ENCODE measurements at places on chromosomes 4 and X. TPM values are rescaled to one million over a fixed set of nuclear protein-coding genes. Genes with fewer than 3 reads are reported as not detected.

DNA sequence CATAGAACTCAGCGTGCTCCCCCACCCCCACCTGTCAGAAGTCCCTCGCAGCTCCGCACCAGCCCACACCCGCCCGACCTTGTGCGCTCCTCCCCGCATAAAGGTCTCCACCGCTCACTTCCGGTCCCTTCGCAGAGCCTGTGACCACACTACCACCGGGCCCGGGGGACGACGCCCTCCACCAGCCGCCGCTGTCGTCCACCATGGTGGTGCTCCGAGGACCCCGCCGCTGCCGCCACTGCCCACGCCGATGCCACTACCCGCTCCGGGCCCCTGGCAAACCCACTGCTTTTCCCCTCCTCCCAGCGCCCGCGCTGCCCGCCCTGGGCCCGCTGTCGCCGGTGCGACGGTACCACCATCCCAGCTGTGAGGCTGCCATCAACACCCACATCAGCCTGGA is 79.8 kb upstream of the LANCL3 start:
- no peak for DNase-seq

DNA sequence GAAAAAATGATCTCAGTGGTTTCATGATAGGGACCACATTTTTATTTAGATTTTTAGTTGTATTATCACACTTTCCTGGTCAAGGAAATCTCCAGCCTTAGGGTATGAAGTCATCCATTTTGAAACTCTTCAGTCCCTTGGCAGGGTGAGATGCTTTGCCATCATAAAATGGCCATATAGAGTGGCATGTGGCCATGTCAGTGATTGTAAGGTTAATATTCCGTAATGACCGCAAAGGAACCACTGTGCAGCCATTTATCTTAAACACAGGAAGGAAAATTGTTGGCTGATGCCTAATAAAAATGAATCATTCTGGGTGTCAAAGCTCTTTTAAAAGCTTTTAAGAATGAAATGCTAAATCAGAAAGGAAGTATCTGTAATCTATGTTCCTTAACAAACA is 35.6 kb downstream of the COMMD8 start:
- DNase-seq = no peak

The PAGE2B gene
- not detected for total RNA-seq

- no peak for DNase-seq
These were observed 96.0 kb upstream of the RAB40AL start for GRCh38 chrX:102840871-102841705.

The SYTL4 gene
- 7.7 TPM for total RNA-seq

DNA sequence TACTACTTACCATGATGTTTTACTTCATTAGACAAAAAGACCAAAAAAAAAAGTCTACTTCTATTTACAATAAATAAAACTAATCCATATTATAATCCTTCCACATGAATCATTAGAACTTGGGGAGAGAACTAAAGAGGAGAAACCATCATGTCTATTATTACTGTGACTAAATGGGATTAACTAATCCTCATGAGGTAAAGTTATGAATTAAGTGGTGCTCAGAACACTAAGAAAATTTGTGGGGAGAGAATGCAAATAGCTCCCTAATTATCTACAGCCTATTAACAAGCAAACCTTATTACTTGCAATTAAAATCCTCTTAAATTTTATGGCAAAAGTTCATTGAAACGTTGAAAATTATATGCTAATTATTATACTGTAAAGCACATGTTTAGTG is 68.8 kb downstream of the MAB21L2 start:
- no peak for DNase-seq

- DNase-seq = no peak
These were observed 56.9 kb upstream of the INTU start for GRCh38 chr4:127575888-127576287.

DNA sequence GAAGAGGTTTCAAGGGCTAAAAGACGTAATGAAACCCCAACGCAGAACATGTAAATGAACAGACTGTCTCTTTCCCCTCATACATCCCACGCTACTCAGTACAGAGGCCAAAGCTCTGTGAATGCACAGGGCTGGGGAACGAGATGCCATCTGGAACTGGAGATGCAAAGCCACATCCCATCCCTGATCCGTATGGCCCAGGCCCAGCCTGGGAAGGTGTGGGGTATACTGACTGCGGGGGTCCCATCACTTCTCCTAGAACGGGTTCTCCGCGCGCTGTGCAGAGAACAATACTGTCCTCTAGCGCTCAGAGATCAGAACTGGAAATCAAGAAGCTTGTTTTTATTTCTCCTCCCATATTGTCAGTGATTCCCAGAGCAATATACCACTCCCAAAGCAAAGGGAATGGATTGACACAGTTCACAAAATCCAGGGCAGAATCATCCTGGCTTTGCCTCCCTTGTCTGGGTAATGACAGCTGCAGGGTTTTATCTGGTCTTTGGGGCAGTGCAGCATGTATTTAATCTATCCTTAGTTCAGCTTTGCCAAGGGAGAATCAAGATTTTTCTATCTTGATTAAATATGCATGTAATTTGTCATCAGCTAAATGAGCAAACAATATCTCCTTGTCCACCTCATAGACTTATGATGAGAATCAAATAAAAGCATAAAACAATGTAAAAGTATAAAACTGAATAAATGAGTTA is 47.3 kb upstream of the TLR3 start:
- peak; percentile 78 for DNase-seq

The ARSD gene
- total RNA-seq = 13.5 TPM

- DNase-seq = no peak
These were observed 57.2 kb downstream of the DIPK2B start for GRCh38 chrX:45143455-45143854.

The SUPT20HL2 gene
- not detected for total RNA-seq

The KIAA1210 gene
- 0.10 TPM for total RNA-seq

The ADH1C gene
- 9.0 TPM for total RNA-seq

DNA sequence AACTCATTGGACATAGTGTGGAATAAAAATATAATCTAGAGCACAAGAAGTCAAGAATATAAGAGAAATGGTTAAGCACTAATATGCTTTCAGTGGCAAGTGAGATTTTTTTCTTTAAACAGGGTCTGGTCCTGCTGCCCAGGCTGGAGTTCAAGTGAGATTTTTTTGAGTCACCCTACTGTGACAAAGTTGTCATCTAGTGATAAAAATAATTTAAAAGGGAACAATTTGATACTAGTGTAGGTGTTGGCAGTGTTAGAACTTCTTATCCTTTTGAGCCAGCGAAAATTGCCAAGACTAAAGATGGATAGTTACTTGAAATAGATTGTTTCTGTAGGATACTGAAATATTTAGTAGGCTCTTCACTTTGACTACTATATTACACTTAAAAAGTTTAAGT is 67.9 kb upstream of the TECRL start:
- DNase-seq = no peak

- DNase-seq = no peak
These were observed 472.8 kb downstream of the TMA16 start for GRCh38 chr4:163967263-163967662.

DNA sequence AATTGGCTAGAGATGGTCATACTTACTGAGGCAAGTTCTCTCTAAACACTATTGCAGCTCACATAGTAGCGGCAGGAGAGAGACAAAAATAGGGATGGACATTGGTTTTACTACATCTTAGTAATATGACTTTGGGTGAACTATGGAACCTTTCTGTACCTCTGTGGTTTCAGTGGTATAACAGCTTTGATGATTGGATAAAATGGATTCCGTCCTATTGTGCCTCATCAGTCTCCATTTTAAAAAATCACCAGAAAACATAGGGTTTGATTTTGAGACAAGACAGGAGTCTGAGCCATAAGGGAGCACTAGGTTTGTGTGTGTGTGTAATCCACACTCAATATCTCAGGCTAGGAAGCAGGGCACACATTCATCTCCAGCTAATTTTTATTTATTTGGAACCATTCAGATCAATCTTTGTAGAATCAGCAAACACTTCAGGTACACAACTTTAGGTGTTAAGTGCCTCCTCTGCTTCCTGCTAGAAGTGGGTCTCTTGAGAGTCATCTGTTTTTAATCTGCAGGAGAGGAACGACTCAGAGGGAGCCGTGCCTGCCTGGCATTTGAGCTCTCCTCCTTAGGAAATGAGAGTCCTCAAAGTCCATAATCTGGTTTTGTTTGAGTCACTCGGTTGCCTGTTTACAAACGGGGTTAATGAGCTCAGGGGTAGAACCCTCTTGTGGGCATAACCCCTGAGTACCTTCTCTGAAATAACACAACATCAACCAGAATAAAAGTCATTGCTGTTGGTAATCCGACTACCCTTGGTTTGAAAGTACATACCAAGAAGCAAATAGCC is 238.5 kb upstream of the BOD1L1 start:
- no peak for DNase-seq

DNA sequence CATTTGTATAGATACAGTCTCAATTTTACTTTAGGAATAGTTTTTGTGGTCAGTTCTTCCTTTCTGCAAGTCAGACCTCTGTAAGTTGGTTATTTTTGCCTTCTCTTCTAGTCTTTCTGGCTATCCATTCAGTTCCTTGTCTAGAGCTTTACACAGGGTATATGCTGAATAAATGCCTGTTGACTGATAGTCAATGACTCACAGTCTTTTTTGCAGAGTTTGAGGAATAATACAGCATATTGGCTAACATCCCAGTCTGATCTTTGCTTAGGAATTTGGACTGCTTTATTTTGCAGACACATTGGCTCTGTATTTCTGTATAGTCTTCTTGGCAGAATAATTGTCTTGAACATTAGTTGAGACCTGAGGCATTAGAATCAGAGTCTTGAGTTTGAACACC is 132.4 kb downstream of the MAGEC1 start:
- DNase-seq = peak; percentile 26

DNA sequence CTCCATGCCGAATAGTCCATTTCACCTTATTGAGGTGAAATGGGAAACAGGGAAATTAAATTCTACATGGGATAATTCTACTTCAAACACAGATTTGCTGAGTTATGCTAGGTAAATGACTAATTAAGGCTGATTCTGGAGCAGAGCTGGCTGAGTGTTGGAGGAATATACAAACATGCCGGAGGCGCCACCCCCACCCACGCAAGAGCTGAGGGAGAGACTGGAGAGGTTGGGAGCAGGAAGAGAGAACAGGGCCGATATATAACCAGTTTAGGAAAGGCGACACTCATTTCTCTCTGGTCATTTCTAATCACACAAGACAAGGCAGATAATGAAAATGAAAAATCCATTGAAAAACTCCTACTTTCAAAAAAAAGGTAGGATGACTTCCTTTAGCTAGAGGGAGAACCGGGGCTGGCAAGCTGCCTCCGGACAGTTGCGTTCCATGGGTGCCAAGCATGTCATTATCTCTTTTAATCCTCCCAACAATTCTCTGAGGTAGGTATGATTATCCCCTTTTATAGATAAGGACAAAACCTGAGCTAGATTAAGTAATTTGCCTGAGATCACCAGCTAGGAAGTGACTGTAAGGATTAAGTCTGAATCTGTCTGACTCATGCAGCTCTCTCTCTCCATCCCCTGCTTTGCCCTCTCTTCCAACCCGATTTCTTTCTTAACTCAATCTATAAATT is 27.6 kb upstream of the CFAP299 start:
- peak; percentile 20 for DNase-seq

DNA sequence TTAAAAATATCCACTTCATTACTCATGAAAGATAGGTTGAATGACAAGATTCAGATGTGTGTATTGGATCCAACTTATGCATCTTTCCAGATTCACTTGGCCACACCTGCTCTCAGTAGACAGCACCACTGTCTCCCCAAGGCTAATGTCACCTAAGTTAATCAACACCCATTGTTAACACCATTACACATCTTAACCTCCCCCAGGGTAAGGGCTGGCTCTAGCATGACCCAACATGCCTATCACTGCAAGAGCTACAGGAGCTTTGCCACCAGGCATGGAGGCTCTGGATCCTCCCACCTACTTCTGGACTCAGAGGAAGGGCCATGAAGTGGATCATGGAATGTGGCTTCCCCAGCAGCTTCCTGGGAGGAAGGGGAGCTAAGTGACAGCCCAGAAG is 32.8 kb upstream of the LSM6 start:
- no peak for DNase-seq

- no peak for DNase-seq
These were observed 74.0 kb downstream of the GALNT7 start for GRCh38 chr4:173242466-173243250.

GRCh38 chr4:152094970-152095700 is 334.3 kb upstream of the GATB start:
- DNase-seq = peak; percentile 65
